ENCODE measurements at places on chromosomes 1 and 21. TPM values are rescaled to one million over a fixed set of nuclear protein-coding genes. Genes with fewer than 3 reads are reported as not detected.

Gene KIRREL1
- total RNA-seq, result 4.3 TPM

Gene KRTAP13-3
- total RNA-seq, result not detected

Gene FCRL6
- total RNA-seq, result 0.55 TPM

Gene CZIB
- 58.8 TPM for total RNA-seq

Gene ANKRD34A
- 36.0 TPM for total RNA-seq

Gene TRPM2
- 46.6 TPM for total RNA-seq

Gene S100A16
- 19.1 TPM for total RNA-seq

Gene IL24
- total RNA-seq, result not detected

Gene ZBTB21
- total RNA-seq, result 26.8 TPM

Gene OR2T11
- 0.18 TPM for total RNA-seq

Gene APCS
- total RNA-seq, result not detected

Gene NECTIN4
- total RNA-seq, result not detected

Gene C1orf226
- 3.9 TPM for total RNA-seq

Gene EXO1
- 0.76 TPM for total RNA-seq

Gene CHI3L1
- 113 TPM for total RNA-seq

Gene LCE6A
- total RNA-seq, result not detected

Gene ZBTB8A
- 5.9 TPM for total RNA-seq

Gene ACKR1
- 20.2 TPM for total RNA-seq

Gene SYT14
- total RNA-seq, result 18.1 TPM

Gene HES4
- 18.5 TPM for total RNA-seq

Gene PDC
- not detected for total RNA-seq

Gene S100A7
- total RNA-seq, result not detected

Gene HFM1
- total RNA-seq, result 2.9 TPM

Gene SLC45A3
- total RNA-seq, result 13.0 TPM

Gene RIMS3
- 207 TPM for total RNA-seq

Gene GIPC2
- 0.45 TPM for total RNA-seq

Gene THEM5
- not detected for total RNA-seq
